NCI-H2171 (cell line): ENCODE measurements at places on chromosomes 1 and 21.
A peak's percentile ranks its signal among the peaks of the same experiment; 100 is the strongest.

DNA sequence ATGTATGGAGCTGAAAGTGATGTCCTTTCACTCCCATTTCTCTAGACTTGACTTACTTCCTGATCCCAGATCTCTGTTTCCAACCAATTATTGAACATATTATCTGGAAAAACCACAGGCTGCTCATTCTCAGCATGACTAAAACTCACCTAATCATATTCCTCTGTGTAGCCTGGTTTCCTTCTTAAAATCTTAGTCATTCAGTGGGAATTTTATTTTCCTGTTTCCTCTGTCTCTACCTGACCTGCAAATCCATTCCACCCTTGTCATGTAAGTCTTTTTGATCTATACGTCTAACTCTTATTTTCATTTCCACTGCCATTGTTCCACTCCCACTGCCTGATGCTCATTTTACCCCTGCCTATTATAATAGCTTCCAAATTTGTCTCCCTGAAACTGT is 67.9 kb upstream of the APOBEC4 start:
- DNase-seq: no peak

DNA sequence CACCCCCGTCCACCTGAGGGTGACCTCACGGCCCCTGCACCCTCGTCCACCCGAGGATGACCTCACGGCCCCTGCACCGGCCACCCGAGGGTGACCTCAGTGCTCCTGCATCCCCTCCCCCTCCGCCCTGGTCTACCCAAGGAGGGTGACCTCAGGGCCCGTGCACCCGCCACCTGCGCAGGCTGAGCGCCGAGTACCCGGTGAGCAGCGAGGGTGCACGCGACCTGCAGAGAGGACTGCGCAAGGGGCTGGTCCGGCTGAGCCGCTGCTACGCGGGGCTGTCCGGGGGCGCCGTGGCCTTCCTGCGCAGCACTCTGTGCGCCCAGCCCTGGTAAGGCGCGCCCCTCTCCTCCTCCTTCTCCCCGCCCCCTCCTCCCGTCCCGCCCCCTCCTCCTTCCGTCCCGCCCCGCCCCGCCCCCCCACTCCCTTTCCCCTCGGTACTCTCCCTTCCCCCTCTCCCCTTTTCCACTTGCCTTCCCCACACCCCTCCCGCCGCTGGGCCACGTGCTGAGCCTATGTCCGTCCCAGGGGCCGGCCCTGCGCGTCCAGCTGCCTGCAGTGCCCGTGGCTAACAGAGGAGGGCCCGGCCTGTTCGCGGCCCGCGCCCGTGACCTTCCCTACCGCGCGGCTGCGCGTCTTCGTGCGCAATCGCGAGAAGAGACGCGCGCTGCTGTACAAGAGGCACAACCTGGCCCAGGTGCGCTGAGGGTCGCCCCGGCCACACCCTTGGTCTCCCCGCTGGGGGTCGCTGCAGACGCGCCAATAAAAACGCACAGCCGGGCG is 28.4 kb downstream of the TRIM11 start:
- DNase-seq: peak; percentile 82

GRCh38 chr1:27770293-27770830 is 2.7 kb upstream of the STX12 start:
- no peak for DNase-seq

- DNase-seq: no peak
Observed at GRCh38 chr1:191432817-191433216, 725.4 kb upstream of the RGS18 start.

- no peak for DNase-seq
Observed at GRCh38 chr1:172938681-172939080, 112.1 kb downstream of the TNFSF18 start.

- DNase-seq: no peak
Observed at GRCh38 chr1:20168564-20169491, 17.1 kb upstream of the UBXN10 start.

GRCh38 chr21:45736042-45736689 is 92.6 kb downstream of the PCBP3 start:
- DNase-seq: no peak

DNA sequence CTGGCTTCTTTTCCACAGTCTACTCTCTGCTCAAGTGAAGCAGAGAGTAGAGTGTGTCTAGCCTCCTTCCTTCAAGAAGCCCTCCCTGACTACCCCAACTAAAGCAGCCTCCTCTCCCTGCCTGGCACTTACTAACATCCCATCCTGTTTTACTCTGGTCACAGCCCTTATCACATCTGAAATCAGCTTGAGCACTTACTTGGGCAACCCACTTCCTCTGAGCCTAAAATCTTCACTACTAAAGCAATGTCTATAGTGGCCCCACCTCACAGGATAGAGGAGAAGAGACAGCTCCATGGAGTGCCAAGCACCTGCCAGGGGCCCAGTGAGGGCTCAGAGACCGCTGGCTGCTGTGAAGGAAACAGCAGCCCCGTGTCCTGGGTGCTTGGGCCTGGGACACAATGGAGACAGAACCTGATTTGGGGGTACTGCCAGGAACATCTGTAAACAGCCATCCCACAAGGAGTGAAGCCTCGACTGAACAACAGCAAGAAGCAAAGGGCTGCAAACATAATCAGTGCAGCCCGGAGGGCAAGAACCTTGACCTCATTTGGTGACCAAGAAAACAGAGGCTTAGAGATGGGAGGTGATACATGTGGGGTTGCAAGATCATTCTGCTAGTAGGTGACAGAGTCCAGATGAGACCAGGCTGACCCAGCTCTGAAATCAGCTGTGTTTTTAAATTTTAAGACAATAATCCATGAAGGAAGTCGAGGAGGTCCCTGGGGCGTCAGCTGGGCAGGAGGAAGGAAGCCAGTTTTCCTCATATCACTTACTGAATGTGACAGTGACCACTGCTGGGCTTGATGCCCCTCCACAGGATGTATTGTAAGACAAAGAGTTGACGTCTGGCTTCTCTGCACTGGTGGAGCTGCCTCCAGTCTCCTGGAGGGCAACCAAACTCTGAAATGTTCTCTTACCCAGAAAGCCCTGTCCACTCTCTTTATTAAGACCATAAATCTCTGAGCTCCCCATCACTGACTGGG is 710.6 kb downstream of the MATN1 start:
- no peak for DNase-seq

DNA sequence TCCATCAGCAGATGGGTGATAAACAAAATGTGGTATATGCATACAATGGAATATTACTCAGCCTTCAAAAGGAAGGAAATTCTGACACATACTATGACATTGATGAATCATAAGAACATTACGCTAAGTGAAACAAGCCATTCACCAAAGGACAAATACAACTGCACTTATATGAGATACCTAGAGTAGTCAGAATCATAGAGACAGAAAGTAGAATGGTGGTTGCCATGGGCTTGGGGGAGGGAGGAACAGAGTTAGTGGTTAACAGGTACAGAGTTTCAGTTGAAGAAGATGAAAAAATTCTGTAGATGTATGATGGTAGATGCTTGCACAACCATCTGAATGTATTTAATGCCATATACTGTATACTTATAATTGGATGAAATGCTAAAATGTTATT is 39.1 kb upstream of the KCNK2 start:
- no peak for DNase-seq

- DNase-seq: no peak
Observed at GRCh38 chr1:31272369-31272768, 24.2 kb downstream of the SNRNP40 start.

GRCh38 chr1:10185759-10186158 is 24.6 kb upstream of the KIF1B start:
- DNase-seq: no peak

- DNase-seq: no peak
Observed at GRCh38 chr1:44985747-44986359, 542 bp downstream of the EIF2B3 start.

DNA sequence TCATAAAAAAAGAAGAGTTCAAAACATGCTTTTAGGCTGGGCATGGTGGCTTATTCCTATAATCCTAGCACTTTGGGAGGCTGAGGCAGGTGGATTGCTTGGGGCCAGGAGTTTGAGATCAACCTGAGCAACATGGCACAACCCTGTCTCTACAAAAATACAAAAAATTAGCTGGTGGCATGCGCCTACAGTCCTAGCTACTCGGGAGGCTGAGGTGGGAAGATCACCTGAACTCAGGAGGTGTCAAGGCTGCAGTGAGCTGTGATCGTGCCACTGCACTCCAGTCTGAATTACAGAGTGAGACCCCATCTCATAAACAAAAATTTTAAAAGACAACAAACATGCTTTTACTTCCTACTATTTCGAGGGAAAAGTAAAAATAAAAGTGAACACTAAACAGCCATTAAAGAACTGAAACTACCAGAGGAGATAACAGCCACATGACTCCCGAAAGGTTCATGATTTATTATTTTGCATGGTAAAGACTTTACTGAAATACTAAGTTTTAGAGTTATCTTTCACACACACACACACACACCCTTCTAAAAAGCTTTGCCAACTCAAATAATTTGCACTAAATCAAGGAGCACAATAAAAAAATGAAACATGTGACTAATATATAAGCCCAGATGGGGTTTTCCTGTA is 48.1 kb downstream of the USP1 start:
- DNase-seq: no peak

DNA sequence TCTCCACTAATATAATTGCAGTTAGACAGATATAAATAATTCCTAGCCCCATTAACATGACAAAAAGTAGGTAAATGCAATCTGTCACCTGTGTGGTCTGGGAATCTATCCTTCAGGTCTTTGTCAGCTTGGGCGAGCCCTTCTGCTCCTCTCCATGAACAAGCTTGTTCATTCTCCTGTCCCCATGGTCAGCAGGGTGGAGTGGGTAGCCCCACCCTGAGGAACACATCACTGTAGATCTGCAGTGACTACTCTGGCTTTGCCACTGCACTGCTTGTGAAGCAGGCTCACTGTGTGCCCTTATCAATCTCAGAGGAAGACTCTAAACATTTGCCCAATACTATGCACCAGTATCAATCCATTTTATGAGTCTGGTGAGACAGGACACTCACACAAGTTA is 279.0 kb downstream of the MATN1 start:
- DNase-seq: no peak

- no peak for DNase-seq
Observed at GRCh38 chr21:28875078-28875477, 117.6 kb downstream of the LTN1 start.

- no peak for DNase-seq
Observed at GRCh38 chr1:205963352-205964155, 20.3 kb upstream of the SLC26A9 start.

DNA sequence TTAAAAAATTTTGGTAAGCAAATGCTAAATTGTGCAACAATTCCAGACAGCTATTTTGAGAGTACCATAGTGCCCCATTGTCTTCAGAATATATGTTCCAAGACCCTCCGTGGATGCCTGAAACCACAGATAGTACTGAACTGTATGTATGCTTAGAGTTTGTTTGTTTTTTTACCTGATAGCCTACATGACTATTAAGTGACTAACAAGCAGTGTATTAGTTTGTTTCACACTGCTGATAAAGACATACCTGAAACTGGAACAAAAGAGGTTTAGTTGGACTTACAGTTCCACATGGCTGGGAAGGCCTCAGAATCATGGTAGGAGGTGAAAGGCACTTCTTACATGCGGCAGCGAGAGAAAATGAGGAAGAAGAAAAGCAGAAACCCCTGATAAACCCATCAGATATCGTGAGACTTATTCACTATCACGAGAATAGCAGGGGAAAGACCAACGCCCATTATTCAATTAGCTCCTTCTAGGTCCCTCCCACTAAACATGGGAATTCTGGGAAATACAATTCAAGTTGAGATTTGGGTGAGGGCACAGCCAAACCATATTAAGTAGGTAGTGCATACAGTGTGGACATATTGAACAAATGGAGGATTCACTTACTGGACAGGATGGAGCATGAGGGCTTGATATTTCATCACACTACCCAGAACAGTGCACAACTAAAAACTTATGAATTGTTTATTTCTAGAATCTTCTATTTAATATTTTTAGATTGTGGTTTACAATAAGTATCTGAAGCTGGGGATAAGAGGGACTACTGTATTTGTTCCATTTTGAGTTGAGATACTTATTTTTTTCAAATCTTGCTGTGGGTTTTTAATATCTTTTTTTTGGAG is 78.5 kb downstream of the LHX9 start:
- DNase-seq: no peak

- no peak for DNase-seq
Observed at GRCh38 chr1:32447469-32448185, 17.2 kb upstream of the ZBTB8B start.

- no peak for DNase-seq
Observed at GRCh38 chr1:214317300-214317699, 36.3 kb downstream of the SMYD2 start.

DNA sequence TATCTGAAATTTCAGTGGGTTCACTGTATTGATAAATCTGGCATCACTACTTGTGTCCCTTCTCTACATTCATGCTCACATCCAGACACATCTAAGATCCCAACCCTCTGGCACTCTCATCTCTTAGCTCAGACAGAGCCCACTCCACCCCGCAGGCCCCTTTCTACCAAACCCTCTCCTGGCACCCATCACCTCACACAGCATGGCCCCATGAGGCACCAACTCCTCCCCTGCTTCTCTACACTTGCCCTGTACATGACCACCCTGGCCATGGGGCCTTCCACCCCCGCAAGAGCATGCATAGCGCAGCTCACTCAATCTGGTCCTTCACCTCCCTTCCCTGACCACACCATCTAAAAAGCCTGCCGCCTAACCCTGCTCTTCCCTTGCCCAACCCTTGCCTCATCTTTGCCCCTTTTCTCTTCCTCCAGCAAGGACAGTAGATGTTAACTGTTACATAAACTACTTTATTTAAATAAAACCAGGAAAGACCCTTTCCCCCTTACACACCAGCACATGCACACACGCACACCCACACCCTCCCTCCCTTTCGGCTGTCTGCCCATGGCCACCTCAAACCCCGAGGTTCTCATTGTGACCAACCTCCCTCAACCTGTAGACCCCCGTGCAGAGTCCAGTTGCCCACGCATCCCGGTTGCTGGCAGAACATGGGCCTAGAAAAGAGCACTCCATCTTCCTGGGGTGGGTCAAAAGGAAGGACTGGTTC is 15.6 kb downstream of the SH3BP5L start:
- DNase-seq: no peak

GRCh38 chr1:9551984-9552383 is 12.7 kb downstream of the SLC25A33 start:
- DNase-seq: no peak

DNA sequence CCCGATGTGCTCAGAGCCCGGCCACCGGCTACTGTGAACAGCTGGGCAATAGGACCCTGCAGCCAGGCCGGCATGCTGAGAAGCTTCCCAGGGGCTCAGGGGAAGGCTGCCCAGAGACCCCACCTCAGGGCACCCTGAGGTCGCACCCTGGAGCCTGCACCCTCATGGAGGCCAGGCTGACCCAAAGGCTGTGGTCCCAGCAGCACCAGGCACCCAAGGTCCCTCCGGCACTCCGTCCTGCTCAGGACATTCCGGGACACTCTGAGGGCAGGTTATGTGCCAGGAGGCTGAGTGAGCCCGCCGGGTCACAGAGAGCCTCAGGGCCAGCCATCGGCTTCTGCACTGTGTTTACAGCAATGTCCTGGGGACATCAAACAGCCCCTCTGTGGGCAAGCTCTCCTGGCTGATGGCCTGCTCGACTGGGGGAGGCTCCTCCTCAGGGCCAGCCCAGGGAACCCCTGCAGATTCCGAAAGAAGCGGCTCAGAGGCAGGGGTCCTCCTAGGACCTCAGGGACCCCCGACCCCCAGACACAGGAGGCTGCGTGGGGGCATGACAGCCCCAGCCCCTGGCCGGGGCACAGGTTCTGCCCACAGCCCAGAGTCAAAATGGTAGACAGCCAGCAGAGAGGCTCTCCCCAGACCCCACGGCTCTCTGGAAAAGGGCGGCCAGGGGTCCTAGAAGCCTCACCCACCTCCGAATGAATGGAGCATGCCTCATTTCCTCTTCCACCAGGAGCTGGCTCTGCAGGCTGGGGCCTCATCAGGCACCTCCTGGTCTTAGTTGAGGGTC is 8.2 kb downstream of the SLC19A1 start:
- no peak for DNase-seq
